ENCODE measurements at places on chromosomes 5 and 9. TPM values are rescaled to one million over a fixed set of nuclear protein-coding genes. Genes with fewer than 3 reads are reported as not detected.

- no peaks in the 10 kb centered on the region for H3K27me3 ChIP-seq
- DNase-seq, result no peak
- H3K4me3 ChIP-seq, result no peak overlapping the region
Observed at GRCh38 chr5:125274211-125274610, 527.8 kb upstream of the ZNF608 start.

DNA sequence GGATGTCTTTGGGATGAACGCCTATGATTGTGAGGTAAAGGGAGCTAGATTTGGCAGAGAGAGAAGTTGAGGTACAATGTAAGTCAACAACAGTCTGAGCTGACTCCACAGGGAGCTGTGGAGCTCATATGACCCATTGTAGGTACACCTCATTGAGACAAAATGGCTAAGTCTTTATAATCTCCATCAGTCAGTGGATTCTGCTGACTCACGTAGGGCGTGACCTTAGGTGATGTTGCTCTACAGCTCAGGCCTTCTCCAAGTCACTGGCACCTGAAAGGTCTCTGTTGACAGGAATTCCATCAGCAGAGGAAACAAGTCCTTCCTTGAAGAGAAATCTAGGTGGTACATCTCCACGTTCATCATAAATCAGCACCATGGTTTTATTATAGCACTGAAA lies 118.2 kb upstream of the PRR16 start:
- no peaks in the 10 kb centered on the region for H3K27me3 ChIP-seq
- H3K4me1 ChIP-seq, result no peaks in the 10 kb centered on the region
- H3K27ac ChIP-seq, result no peak overlapping the region
- no peaks in the 10 kb centered on the region for H3K36me3 ChIP-seq
- DNase-seq, result no peak
- H3K4me3 ChIP-seq, result no peak overlapping the region

- no peaks in the 10 kb centered on the region for H3K36me3 ChIP-seq
- peaks cover 1% of the 10 kb centered on the region for H3K4me1 ChIP-seq
- no peak for DNase-seq
- H3K27ac ChIP-seq, result no peak overlapping the region
Observed at GRCh38 chr9:136531904-136532798, 13.7 kb downstream of the NOTCH1 start.

DNA sequence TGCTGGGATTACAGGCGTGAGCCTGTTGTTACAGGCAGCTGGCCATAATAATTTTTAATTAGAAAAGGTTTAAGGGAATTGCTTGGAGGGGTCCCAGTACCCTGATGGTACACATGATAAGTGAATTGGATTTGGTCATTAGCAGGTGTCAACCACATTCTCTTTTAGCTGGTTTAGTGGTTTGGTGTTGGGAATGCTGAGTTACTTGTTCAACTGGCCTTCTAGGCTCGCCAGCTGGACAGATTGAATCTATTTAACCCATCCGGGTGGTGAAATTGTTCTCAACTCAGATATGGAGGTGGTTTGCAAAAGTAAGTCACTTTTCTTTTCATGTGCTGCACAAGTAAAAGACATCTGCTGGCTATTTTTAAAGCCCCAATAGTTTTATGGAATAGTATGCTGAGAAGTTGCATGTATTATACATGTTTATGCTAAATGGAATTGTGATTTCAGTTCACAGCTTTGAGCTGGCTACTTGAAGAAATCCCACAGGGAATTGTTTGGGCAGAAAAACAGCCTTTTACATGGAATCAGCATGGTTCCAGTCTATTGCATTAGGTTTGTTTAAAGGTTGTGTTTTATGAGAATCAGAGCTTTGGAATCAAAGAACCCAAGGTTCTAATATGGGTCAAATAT lies 149.8 kb upstream of the SLC28A3 start:
- no peaks in the 10 kb centered on the region for H3K4me1 ChIP-seq
- H3K4me3 ChIP-seq, result no peak overlapping the region
- H3K27me3 ChIP-seq, result no peaks in the 10 kb centered on the region
- no peak for DNase-seq
- no peak overlapping the region for H3K27ac ChIP-seq

GRCh38 chr5:142516732-142517131 lies 169.2 kb downstream of the FGF1 start:
- no peaks in the 10 kb centered on the region for H3K27me3 ChIP-seq
- peaks cover 25% of the 10 kb centered on the region for H3K4me1 ChIP-seq
- H3K27ac ChIP-seq, result no peak overlapping the region
- no peak for DNase-seq

- no peaks in the 10 kb centered on the region for H3K36me3 ChIP-seq
- peak overlapping the region; percentile 37 for H3K27ac ChIP-seq
- peaks cover 17% of the 10 kb centered on the region for H3K4me1 ChIP-seq
- DNase-seq, result no peak
Observed at GRCh38 chr5:96244696-96245095, 188.4 kb downstream of the PCSK1 start.

The DBH gene
- total RNA-seq, result not detected

- H3K4me3 ChIP-seq, result no peak overlapping the region
- H3K4me1 ChIP-seq, result peaks cover 7% of the 10 kb centered on the region
- H3K36me3 ChIP-seq, result no peaks in the 10 kb centered on the region
- no peak overlapping the region for H3K27ac ChIP-seq
- no peaks in the 10 kb centered on the region for H3K27me3 ChIP-seq
Observed at GRCh38 chr5:160643616-160644240, 208.3 kb downstream of the ATP10B start.

DNA sequence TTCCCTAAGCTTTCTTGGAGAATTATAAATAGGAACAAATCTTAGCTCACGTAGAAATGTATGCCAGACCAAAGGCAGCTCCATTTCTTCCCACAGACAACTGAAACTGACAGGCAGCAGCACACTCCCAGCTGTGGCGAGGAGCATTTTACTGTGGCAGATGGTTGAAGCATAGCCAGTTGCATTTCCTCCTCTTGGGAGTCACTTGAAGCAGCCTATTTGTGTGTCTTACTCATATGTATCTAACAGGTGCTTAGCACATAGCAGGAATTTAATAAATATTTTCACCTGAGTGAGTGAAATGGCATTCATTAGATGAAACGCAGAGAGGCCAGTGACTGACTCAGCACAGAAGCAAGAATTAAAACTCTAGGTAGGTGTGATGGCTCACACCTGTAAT lies 12.3 kb upstream of the MTMR12 start:
- DNase-seq, result no peak
- H3K27me3 ChIP-seq, result no peaks in the 10 kb centered on the region
- H3K27ac ChIP-seq, result no peak overlapping the region
- H3K4me3 ChIP-seq, result no peak overlapping the region
- no peaks in the 10 kb centered on the region for H3K36me3 ChIP-seq
- no peaks in the 10 kb centered on the region for H3K4me1 ChIP-seq

DNA sequence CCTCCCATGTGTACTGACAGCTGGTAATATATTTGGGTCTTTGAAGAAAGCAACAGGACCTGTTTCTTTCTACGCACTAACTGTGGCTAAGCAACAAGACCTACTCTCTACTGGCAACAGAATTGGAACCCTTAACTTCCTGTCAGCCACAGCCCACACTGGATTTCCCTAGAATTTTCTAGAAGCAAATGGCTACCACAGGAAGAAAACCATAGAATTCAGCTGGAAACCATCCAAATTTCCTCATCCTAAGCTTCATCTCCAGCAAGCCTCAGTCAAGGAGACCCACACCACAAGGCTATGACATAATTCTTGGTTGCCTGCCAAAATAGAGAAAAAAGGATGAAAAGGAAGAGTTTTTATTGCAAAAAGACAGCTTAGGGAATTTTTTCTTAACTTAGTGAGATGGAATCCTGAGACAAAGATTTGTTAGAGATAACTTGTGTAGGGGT lies 171.8 kb upstream of the TNC start:
- peaks cover 20% of the 10 kb centered on the region for H3K4me1 ChIP-seq
- no peaks in the 10 kb centered on the region for H3K36me3 ChIP-seq
- peak; percentile 54 for DNase-seq
- no peak overlapping the region for H3K4me3 ChIP-seq

The SGCD gene
- 8.0 TPM for total RNA-seq

The FSD1L gene
- 9.3 TPM for total RNA-seq

- DNase-seq, result no peak
- H3K27me3 ChIP-seq, result no peaks in the 10 kb centered on the region
- no peak overlapping the region for H3K27ac ChIP-seq
- H3K4me1 ChIP-seq, result no peaks in the 10 kb centered on the region
- no peak overlapping the region for H3K4me3 ChIP-seq
Observed at GRCh38 chr9:82201196-82201595, 212.6 kb downstream of the SPATA31D1 start.

The LCN12 gene
- total RNA-seq, result 1.6 TPM

The GZMA gene
- not detected for total RNA-seq

- no peaks in the 10 kb centered on the region for H3K36me3 ChIP-seq
- no peak for DNase-seq
- no peak overlapping the region for H3K27ac ChIP-seq
- H3K27me3 ChIP-seq, result peaks cover 62% of the 10 kb centered on the region
- H3K4me3 ChIP-seq, result no peak overlapping the region
- no peaks in the 10 kb centered on the region for H3K4me1 ChIP-seq
Observed at GRCh38 chr9:126563556-126563955, 50.2 kb upstream of the LMX1B start.

GRCh38 chr9:114026335-114026734 lies 51.8 kb downstream of the AMBP start:
- no peaks in the 10 kb centered on the region for H3K4me1 ChIP-seq
- no peak for DNase-seq
- H3K36me3 ChIP-seq, result no peaks in the 10 kb centered on the region

All from hepatocyte (in vitro differentiated cells).